AG09319 (cell line): ENCODE measurements at places on chromosomes 2 and 18.

DNA sequence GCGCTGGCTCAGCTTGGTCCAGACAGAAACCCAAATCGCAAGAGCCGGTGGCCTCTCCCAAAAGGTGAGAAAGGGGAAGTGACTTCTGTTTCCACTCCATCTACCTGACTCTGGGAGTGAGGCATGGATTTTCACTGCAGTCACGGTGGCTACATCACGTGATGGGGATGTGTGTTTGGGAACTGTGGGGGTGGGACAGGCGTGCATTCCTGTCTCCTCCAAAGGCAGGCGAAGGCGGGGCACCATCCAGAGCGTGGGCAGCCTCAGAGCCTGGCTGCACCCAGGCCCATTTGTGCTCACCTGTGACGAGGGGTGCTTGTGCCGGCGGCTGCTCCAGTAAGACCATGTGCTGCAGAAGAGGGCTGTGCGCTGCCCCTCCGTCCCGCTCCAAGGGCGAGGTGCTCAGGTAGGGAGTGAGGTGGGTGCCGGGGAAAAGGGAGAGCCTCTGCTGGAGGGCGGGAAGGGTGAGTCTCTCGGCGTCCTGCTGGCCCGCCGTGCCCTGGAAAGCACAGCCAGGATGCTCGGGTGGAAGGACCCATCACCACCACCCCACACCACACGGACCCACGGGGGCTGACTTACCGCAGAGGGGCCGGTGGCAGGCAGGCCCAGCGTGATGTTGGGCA lies 266.8 kb downstream of the HDAC4 start:
- DNase-seq = no peak

GRCh38 chr2:73825408-73825807 lies 3.4 kb upstream of the STAMBP start:
- no peak for DNase-seq

GRCh38 chr18:6857300-6857699 lies 127.8 kb downstream of the ARHGAP28 start:
- no peak for DNase-seq

DNA sequence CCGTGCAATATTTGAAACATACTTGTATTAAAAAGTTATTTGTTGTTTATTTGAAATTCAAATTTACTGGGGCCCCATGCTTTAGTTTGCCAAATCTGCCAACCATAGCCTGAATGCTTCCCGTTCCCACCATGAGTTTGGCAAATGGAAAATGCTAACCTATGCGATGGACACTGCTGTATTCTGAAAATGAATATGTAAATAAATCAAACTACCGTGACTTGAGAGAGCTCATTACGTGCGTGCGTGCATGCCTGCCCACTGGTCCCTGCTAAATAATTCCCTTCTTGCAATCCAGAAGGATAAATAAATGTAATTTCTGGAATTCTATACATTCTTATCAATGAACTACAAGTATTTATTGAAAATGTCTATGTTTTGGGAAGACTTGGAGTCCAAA lies 3.2 kb downstream of the BOD1L2 start:
- no peak for DNase-seq

- DNase-seq = no peak
These were observed 176.3 kb downstream of the NOL4 start for GRCh38 chr18:34048423-34048822.

DNA sequence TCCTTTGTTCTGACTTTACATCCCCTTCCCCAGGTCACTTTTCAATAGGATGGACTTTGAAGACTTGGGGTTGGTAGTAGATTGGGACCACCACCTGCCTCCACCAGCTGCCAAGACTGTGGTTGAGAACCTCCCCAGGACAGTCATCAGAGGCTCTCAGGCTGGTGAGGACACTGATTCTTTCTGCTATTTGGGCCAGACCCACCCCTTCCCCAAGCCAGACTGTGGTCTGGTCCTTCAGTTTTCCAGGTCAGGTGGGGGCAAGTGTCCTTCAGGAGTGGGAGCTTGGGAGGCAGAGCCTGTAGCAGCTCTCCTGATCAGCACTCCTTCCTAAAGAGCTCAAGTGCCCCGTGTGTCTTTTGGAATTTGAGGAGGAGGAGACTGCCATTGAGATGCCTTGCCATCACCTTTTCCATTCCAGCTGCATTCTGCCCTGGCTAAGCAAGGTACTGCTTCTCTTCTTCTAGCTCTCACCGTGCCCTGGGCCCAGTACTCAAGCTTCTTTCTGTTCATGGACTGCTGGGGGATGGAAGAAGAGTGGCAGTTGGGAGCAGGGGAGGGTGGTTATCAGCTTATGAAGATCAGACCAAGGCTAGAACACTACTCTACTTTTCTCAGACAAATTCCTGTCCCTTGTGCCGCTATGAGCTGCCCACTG lies 1.1 kb downstream of the RNF181 start:
- no peak for DNase-seq

DNA sequence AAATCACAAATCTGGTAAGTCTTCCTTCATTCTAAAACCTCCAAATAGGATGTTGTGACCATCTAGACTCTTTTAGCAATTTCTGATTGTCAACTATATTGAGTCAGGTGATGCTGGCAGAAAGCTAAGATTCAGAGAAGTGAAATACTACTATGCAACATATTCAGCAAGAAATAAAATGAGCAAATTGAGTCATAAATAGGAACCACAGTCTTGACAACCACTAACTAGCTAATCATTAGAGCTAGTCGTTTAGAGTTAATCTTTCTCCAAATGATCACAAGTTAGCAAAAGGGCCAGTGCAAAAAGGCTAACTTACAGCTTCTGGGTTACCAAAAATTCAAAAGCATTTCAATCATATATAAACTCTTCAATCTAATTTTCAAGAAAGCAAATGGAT lies 54.5 kb downstream of the ROCK1 start:
- no peak for DNase-seq

DNA sequence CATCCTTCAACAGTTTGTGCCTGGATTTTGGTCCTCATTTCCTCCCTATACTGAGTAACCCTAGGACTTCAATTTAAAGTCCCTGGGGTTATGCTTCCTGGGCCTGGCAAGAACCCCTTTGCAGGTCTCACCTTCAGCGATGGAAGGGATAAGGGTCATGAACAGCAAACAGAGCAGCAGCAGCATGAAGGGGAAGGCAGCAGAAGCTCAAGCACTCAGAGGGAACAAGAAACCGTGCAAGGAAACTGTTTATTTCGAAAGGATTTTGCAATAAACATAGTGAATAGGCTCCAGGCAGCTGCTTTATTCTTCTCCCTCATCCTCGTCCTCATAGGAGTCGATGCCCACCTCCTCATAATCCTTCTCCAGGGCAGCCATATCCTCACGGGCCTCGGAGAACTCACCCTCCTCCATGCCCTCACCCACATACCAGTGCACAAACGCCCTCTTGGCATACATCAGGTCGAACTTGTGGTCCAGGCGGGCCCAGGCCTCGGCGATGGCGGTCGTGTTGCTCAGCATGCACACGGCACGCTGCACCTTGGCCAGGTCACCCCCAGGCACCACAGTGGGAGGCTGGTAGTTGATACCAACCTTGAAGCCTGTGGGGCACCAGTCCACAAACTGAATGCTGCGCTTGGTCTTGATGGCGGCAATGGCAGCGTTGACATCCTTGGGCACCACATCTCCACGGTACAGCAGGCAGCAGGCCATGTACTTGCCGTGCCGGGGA lies 2.8 kb upstream of the TUBA4B start:
- DNase-seq = no peak

GRCh38 chr2:163370169-163370886 lies 365.5 kb downstream of the FIGN start:
- no peak for DNase-seq

DNA sequence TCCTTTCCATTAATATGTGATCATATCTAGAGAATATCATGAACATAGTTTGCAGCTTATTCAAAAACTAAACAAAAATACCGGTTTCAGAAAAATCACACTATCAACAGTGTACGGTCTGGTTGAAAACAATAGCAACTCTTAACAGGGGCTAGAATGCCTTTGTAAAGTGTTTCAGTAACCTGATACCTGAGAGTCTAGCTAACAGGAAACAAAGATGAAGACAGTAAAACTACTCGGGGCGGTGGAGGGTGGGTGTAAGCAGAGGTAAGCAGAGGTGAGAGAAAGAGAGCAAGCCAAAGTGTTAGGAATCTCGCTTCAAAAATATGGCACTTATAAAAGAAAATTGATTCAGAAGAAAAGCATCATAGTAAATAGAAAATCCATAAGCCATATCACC lies 109.0 kb upstream of the RGPD4 start:
- no peak for DNase-seq

GRCh38 chr2:33208400-33208799 lies 261.6 kb downstream of the LTBP1 start:
- no peak for DNase-seq

GRCh38 chr2:96928277-96928781 lies 58.1 kb downstream of the FAM178B start:
- no peak for DNase-seq

DNA sequence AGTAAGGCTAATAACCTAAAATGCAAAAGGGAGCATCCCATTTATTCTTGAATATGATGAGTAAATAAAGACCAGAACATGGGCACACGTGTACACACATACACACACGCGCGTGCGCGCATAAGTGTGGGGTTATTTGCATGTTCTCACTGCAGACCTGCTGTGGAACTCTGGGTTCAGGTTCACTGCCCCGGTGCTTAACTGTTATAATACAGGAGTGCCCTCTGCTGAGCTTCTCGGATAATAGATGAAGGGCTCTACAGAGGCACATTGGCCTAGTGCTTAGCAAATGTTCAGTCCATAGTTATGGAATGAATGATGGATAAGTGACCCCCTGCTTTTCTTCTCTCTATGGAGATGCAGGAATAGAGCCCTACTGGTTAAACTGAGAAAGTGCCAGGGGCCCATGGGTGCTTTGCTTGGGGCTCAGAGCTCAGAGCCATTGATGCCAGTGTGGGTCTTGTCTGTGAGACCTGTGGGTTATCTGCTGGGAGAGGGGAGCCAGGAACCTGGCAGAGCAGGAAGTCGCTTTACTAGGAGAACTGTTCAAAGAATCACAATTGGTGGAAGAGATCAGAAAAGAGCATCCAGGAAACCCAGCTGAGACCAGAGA lies 3.6 kb upstream of the ARL4C start:
- no peak for DNase-seq
